ENCODE measurements at places on chromosomes 13 and 19. TPM values are rescaled to one million over a fixed set of nuclear protein-coding genes. Genes with fewer than 3 reads are reported as not detected.

TRPC4 gene
- 4.8 TPM for total RNA-seq

PSG7 gene
- total RNA-seq: not detected

ADGRE2 gene
- 0.11 TPM for total RNA-seq

SWSAP1 gene
- total RNA-seq: 0.62 TPM

FBXO17 gene
- 33.9 TPM for total RNA-seq

CYP4F2 gene
- total RNA-seq: not detected

SAE1 gene
- total RNA-seq: 143 TPM

PROZ gene
- total RNA-seq: not detected

ACP4 gene
- total RNA-seq: not detected

LILRB1 gene
- not detected for total RNA-seq
